ENCODE measurements at places on chromosomes 16 and 17.

DNA sequence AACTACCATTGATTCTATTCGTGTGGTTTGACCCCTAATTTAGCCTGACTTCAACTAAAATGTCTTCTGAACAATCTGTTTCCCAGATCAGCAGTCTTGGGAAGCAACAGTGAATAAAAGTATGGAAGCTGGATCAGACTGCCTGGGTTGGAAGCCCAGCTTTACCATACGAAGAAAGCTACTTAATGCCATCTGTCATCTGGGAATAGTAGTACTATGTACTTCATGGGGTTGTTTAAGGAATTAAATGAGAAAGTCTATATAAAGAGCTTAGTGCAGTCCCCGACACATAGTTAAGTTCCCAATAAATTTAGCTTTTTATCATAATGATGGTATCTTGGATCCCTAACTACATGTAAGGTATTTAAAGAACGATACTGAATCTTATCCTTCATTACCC lies 151.5 kb upstream of the ERCC4 start:
- DNase-seq, result no peak

DNA sequence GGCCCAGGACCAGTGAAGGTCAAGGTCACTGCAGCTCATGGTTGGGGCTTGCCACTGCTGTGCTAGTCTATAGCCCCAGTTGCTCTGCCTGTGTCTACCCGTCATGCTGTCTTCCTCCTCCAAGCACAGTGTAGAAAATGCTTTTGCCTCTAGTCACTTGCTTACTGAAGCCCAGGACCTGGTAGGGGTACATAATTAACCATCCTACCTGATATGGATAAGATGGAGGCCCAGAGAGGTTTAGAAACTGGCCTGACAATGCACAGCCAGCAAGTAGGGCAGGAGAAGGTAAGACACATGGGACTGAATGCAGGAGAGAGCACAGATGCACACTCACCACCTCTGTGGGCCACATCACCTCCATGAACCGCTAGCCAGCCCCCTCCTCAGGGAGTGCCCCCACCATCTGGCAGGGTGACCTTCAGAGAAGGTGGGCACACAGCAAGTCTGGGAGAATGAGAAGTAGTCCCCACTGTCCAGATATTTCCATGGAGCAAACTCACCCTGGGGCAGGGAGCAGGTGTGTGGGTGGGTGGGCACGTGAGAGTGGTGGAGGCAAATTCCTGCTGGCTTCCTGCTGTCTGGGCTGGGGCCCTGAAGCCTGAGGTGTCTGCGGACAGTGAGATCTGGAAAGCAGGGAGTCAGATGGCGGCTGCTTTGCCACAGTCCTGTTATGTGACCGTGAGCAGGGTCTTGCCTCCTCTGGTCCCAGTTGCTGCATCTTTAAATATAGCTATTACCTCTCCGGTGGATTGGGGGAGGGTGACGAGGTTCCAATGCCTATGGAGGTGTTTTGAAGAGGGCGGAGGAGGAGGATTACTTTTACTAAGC lies 1.0 kb downstream of the CX3CL1 start:
- no peak for DNase-seq

DNA sequence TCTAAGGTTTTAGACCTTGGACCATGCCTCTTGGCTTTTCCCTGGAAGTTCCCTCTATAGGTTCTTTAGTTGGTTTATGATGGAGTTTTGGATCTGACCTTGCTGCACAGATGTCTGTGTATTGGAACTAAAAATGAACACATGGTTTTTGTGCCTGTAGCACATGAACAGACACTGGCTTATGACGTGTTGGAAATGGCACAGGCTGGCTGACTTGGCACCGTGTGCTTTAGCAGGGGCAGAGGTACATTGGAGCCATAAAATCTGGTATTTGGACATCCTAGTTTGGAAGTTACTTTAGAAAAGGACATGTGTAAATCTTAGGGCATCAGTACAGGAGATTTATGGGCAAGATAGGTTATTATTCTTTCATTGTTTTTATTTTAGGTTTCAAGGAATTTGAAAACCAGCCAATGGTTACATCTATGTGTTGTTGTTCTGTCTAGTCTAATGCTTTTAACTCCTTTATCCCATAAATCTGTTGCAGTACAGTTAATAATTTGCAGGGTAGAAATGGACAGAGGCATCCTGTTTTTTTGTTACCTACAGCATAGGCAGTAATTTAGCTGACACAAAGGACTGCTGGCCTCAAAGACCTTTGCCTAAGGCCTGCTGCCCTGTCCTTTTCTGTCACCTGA lies 6.0 kb downstream of the SOCS7 start:
- no peak for DNase-seq

DNA sequence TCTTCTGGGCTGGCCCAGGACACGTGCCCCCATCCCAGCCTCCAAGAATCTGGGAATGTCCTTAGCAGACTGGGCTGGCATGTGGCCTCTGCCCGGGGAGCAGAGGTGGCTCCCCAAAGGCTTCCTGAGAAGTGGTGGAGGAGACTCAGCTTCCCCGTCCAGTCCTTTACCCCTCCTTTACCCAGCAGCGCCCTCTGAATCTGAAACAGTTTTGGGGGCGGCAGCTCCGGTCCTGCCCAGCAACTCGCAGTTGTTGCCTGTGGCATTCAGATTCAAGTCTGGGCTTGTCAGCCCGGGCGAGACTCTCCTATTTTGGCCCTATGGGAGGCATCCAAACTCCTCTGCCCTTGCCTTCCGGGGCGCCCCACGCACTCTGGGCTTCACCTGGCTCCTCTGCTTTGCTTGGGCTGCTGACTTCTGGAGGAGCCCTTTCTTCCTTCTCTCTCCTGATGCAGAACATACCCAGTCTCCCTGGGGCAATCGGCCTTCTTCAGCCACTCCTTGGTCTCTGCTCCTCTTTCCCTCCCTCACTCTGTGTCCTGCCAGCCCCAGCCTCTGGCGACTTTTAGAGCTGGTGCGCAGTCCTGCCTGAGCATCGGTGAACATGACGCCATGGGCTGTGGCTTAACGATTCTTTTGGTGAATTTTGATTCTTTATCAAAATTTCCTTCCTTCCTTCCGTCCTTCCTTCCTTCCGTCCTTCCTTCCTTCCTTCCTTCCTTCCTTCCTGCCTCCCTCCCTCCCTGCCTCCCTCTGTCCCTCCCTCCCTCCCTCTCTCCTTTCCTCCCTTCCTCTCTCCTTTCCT lies 55.2 kb downstream of the CMIP start:
- no peak for DNase-seq

- DNase-seq, result no peak
Measured at GRCh38 chr17:81169870-81170309, 3.9 kb upstream of the AATK start.

DNA sequence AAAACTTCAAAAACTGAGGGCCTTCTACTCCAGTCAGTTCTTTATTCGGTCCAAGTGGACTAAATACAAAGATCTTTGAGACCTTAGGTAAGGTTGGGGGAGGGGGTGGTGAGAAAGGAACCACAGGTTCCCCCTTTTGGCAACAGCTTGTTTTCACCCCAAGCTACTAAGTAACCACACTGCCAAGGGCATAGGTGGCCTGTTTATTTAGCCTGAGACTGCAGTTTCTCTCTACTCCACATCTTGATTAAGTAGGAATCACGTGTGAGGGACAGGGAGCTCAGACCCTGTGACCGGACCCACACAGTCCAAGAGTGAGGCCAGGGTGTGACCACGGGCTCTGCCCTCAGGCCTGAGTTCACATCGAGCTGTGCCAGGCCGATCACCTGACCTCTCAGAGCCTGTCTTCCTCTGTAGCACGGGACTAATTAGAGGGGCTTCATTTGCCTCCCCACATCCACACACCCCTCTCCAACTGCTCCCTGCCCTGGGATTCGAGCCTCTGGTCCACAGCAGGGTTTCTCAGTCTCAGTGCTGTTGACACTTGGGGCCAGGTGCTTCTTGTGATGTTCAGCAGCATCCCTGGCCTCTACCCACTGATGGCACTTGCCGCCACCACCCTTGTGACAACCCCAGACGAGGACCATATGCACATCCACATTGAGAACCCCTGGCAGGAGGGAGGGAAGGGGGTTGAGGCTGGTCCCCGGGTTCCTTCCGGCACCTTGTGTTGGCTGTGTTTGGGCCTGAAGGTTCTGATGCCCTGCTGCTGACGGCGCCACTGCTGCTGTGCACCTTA lies 17.8 kb downstream of the ST6GALNAC2 start:
- DNase-seq, result no peak

DNA sequence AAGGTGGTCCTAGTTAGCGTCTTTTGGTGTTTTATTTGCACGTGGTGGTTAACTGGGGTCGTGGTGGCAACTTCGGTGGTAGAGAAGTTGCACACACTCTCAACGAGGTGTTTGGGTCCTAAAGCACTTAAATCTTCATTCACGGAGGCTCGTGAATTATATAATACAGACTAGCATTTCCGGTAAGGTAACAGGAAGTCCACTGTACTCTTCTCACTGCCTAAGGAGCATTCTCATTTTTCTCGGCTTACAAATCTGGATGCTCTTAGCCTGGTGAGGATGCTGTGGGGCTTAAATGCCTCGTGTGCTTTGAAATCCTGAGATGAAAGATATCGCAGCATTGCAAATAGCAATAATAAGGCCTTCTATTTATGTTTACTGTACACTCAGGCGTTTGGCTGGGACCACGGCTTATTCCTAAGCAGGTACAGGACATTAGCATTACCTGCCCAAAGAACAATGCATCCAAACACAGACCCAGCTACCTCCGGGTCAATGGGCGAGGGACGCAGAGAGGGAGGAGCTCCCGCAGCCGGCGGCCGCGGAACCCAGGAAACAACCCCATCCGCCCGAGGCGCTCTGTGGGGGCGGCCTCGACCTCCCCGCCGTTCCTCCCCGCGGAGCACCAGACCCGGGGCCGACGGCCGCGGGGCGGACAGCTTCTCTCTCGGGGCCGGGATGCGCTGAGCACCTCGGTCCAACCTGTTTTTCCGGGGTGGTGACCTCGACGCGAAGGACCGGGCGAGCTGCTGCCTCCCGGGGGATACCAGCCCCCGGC lies 856 bp downstream of the DNAJA2 start:
- DNase-seq, result no peak

DNA sequence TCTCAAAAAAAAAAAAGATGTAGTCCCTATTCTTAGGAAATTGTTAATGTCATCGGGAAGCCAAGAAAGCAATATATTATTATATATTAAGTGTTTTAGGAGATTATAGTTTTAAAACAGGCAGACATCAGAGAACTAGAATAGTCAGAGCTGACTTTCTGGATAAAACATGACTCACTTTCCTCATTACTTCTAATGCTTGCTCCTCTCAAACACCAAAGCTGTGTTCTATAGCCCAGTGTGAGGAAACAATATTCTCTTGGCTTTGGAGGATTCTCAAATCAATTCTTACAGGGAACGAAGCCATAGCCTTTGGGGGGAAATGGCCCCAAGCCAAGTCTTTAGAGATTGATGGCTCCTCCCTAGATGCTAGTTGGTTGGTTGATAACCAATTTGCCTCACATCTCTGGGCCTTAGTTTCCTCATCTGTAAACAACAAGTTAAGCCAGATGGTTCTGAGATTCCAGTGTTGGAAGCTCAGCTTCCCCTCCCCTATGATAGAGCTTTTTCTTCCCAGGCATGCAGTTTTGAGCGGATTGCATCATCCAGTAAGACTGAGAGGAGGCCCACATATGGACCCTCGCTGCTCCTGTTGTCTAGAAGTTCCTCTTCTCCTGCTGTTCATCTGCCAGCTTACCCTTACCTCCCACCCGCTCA lies 12.4 kb downstream of the NMT1 start:
- DNase-seq, result no peak

DNA sequence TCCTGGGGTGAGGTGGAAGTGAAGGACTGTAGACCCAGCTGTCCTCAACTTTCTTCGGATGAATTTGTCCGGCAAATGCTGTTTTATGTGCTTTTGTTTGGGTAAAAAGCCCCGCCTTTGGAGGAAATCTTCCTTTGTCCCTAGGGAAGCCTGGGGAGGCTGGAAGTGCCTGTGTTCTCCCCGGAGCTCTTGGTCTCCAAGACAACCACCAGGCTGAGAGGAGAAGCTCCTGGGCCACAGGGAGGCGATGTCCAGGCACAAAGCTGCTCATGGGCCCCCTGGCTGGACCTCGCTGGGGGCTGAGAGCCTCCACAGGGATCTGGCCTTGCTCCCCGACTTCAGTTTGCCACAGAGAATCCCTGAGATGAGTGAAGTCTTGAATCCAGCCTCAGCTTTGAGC lies 293.1 kb upstream of the N4BP1 start:
- no peak for DNase-seq

- no peak for DNase-seq
Measured at GRCh38 chr17:19876529-19877161, 8.9 kb upstream of the ULK2 start.

GRCh38 chr16:79429381-79430190 lies 171.0 kb downstream of the MAF start:
- no peak for DNase-seq

DNA sequence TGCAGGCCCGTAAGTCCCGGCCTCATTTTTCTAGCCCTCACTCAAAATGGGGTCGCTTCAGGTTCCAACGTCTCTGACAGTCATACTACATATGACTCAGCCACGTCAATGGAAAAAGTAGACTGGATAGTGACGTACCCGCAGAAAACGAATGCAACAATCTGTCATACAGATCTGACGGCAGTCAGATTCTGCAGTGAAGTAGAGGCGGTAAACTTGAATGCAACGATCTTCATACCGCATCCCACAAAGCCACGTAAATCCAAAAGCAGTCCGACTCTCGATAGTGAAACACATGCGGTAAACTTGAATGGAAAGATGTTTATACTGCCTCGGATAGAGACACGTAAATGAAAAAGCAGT lies 38.4 kb upstream of the ARL4D start:
- DNase-seq, result peak; percentile 55

DNA sequence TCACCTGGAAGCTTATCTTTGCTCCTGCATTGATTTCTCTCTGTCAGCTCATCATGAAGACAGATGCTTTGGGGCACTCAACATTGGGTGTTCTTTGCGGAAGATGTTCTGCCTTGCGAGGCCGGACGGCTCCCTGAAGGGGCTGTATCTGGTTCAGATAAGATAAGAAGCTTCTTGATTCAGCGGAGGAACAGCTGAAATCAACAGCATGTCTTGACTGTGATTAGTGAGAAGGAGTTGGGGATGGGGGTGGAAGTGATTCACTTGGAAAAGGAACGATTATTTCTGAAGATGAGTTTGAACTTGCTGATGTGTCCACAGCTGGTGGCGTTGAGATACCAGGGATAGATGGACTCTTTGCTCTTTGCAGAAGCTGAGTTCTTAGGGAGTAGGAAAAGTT lies 126.9 kb upstream of the WSCD1 start:
- no peak for DNase-seq

GRCh38 chr17:65629234-65629690 lies 67.8 kb upstream of the AXIN2 start:
- DNase-seq, result no peak

- DNase-seq, result no peak
Measured at GRCh38 chr16:80947239-80947638, 59.4 kb downstream of the CMC2 start.

GRCh38 chr17:28357901-28358197 lies 522 bp upstream of the POLDIP2 start:
- DNase-seq, result no peak

DNA sequence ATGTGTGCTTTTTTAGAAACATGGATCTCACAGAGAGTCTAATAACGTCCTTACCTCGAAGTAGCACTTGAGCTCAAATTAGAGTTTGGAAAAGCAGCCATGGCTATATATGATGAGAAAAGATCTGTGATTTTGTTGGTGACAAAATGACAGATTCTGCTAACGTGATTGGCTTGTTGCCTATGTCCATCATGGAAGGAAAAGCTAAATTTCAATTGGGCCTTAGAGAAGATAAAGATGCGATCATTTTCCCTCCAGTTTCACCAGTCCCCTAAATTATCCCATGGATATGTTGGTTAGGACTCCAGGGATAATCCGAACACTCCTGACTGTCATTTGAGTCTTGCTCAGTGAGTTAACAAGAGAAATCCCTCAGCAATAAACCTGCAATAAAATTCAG lies 175.8 kb downstream of the C16orf95 start:
- no peak for DNase-seq

GRCh38 chr17:82734987-82735866 lies at the start of gene FN3K:
FN3K (plus strand) TSS chr17:82735615; CDS start chr17:82735637, 22 bp downstream.
- DNase-seq, result no peak

- DNase-seq, result no peak
Measured at GRCh38 chr16:75371171-75371570, 62.1 kb downstream of the CFDP1 start.

Data from stimulated activated CD8-positive, alpha-beta memory T cell treated with anti-CD3 and anti-CD28 coated beads, Interleukin-4, amount 100 ng/mL, for 4 hours (primary cell).